AG08396 (cell line): ENCODE measurements at places on chromosomes 4 and X.

DNA sequence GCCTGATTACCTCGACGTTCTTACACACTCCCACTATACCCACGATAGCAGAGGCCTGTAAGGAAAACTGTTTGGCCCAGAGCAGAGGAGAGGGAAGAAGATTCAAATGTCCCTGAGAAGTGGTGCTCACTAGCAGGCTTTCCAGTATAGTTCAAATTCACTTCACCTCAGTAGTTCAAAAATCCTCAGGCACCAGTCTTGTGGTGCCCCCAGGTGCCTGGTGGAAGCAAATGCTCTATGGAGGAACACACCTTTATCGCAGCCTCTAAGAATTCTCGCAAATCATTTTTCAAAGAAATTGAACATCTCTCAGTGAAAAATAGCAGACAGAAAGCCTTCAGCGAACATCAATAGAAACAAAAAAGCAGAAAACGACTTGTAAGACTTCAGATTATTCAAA, 12.2 kb upstream of the MTMR1 start:
- no peak for DNase-seq

DNA sequence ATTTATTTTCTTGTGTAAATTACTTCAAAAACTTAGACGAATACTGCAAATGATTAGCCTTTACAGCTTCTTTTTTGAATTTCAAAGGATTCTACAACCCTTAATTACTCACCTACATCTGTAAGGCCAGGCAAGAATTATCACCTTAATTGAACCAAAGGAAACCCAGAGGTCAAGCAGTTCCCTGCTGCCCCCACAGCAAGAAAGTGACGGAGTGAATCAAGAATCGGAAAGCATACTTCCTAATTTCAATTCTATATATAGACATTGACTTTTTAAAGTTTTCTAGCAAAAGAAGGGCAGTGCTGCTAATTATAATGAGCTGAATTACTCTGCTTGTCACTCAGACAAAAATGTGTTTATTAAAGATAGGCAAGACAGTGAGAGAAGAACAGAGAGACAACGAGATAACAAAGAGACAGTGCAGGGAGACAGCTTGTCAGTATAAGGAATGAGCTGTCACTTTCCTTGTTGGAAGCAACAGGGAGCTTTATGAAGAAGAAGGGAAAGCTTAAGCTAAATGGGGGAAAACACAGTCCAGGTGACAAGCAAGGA, 47.5 kb upstream of the SPANXN4 start:
- DNase-seq: no peak

DNA sequence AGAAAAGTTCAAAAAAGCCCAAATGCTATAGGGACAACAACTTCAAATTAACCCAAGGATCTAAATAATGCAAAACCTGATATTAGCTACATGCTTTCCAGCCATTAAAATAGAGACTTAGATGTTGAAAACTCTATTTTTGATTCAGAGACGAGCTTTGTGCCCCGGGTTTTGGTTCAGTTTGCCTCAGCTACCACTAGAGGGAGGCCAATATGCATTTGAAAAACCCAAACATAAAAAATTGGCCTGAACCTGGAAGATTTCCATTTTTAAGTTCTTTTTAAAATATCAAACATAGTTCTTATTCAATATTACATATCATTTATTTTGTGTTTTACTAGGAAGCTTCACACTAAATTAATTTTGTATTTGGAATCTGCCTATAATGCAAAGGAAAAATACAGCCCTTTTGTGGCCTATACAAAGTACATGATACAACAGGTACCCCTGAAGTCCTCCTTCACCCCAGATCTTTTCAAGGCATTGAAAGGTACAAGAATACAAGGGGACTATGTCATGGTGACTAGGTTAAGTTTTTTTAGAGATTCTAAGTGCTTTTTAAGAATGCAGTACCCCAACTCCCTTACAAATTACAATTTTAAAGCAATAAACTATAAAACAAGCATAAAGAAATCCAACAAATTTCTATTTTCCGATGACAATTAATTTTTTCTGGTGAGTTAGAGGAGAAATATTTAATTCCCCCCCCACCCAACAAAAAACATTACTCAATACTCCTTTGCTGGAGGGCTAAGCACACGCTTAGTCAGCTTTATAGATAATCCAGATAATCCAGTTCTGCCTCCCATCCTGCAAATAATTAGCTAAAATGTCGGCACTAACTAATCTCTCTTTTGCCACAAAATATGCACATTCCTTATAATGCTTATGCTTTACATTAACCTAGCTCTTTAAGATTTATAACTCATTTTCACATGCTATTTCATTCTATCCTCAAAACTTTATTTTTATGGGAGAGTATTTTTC, 97.7 kb upstream of the PTPN13 start:
- peak; percentile 40 for DNase-seq

GRCh38 chr4:114287079-114287696, 307.7 kb upstream of the ARSJ start:
- DNase-seq: no peak

DNA sequence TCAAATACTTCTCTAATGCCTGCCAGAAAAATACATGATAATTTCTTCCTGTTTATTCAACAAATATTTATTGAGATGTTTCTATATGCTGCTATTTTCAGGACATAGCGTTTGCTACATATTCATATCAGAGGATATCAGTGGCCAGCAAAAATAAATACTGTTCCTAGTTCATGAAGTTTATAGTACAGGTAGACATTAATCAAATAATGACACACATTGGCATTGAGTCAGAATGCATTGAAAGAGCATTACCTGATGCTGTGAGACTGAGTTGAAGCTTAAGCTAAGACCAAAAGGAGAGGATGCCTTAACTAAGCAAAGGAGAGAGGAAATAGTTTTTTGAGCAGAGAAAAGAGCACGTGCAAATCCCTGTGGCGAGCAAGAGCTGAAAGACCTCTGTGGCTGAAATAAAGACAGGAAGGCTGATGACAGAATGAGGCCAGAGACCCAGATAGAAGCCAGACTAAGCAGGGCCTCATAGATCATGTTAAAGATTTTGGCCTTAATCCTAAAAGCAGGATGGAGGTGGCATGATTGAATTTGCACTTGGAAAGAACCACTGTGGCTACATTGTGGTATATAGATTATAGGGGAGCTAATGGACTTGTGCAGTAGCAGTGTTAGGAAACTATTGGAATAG, 36.2 kb downstream of the FAM241A start:
- DNase-seq: no peak

- DNase-seq: no peak
Observed at GRCh38 chr4:31375936-31376335, 655.8 kb downstream of the PCDH7 start.

GRCh38 chr4:142353149-142353738, 492.9 kb downstream of the INPP4B start:
- DNase-seq: peak; percentile 14
